CD4-positive, alpha-beta T cell treated with Interleukin-15 for 4 hours (primary cell): ENCODE measurements at places on chromosomes 12 and 14.

GRCh38 chr14:52827426-52827825 is 36.0 kb upstream of the GNPNAT1 start:
- no peak for DNase-seq

DNA sequence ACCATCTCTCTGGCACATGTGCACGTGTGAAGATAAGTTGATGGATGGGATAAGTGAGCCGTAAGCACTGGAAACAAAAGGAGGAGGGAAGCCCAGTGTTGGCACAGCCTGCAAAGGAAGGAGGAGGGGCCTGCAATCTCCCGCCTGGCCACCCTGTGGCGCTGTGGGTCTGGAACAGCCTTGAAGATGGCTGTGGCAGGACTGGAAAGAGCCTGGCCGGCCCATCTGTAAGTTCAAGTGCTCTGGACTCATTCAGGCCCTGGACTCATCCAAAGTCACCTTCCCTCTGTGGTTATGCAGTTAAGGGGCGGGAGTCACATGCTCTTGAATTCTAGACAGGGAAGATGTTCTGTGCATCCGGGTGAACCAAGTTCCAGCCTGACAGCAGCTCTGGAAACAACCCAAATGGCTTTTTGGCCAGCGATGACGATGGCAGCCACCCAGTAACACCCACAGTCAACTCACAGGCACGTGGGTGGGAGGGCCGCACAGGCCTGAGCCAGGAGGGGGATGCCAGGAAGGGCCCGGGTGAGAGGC is 50.4 kb downstream of the CHGA start:
- no peak for DNase-seq

DNA sequence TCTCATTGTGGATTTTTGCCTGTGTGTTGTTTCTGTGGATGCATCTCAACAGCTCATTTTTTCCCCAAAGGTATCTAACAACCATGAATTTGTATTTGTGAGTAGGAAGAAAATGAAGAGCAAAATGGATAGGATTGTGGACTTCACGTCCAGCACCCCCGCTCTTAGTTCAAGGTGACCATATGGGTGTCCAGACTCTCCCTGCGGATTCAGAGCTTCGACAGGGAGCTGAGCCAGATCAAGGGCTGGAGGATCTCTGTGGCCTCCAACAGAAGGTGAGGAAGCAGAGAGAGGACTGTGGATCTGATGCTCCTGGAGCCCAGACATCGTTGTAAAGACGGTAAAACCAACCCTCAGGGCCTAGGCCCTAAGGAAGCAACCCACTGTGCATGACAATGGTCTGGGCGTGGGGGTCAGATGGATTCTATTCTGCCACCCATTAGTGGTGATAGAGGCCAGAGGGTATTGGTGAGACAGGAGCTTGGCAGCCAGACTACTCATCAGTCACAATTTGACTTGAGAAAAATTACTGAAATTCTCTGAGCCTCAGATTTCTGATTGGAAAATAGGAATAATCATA is 659.7 kb upstream of the TMEM132C start:
- DNase-seq: no peak

DNA sequence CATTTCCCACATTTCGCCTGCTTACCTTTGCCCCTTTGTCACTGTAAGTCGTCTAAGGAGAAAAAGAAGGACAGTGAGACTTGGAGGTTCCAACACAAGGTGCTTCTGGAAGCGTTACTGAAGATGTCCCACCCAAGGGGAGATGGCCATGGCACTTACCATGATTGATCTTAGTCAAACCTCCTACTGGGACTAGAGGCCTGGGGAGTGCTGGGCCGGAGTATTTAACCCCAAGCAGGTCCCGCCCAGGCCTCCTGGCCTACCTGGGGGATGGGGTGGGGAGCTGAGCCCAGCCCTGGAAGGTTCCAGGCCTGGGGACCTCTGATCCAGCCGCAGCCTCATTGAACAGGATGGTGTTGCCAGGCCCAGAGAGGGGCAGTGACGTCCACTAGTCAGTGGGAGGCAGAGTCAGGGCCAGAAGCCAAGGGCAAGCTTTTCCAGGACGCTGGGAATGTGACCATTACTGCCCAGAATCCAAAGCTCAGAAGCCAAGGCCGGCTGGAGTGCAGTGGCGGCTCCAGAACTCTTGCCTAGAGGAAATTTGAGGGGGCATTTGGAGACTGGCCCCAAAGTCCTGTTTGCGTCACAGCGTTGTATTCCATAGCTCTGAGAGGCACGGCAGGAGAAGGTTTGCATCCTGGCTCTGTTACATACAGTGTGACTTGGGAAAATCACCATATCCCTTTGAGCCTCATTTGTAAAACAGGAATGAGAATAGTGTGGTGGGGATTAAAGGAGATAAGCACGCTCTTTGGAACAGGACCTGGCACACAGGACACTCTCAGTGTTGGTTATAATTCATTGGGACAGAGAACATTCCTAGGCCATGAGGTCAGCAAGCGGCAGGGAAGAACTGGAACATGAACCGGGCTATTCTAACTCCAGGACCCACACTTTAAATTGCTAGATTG is at the start of gene HPD:
HPD (minus strand) TSS at position 198 of the 911 bp plus-strand sequence; CDS start at position 162, 36 bp downstream.
- no peak for DNase-seq

DNA sequence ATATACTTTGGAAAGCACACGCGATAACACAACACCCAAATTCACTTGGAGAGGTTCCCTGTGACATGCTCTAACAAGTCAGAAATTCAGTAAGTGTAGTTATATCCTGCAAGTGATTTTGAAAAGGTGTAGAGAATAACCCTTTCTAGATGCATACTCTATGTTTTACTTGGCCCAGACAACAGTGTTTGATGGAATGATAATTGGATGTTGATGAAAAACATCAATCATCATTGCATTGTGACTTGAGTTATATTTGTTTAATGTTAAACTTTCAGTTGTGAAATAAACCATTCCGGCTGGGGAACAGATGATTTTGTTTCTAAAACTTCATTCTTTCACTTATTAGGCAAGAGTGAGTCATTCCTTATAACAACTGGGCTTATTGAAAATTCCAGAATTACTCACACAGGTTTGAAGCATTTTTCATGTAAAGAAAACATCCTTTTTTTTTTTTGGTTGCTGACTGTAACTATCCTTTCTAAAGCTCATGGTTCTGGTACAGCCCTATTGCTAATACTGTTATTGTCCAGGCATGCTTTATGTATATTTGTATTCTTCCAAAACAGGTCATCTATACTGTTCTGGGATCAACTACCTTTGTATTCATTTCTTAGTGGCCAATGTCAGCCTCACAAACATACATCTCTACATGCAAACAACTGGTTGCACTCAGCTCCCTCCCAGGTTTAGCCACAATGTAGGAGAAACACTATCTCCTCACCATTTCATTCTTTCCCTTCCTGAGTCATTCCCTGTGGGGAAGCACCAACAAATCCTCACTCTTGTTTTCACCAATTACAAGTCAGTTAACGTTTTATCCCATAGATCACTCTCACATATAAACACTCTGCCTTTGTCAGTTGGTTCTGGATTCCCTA is 121.2 kb upstream of the LRIG3 start:
- DNase-seq: no peak

GRCh38 chr14:61881046-61881445 is 118.8 kb downstream of the SNAPC1 start:
- no peak for DNase-seq

- DNase-seq: no peak
Measured at GRCh38 chr12:102364709-102365108, 115.7 kb downstream of the IGF1 start.

- no peak for DNase-seq
Measured at GRCh38 chr12:106086696-106087095, 52.1 kb downstream of the NUAK1 start.

DNA sequence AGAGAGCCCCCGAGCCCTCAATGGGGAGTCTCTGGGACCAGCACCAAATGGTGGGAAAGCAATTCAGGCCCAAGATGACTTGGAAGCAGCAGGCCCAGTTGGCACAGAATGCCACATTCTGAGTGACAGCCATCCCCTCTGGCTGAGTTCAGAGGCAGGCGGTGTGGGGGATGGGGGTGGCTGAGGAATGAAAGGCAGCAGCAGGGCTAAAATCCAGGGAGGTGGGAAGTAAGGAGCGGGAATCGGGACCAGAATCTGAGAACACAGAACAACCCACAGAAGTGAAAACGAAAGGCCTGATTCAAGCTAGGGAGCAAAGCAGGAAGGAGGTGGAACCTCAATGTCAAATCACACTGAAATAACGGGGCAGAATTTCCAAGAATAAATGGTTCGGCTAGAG is 171.2 kb downstream of the CALM1 start:
- no peak for DNase-seq

GRCh38 chr12:9867531-9867930 is 1.6 kb downstream of the CLEC2B start:
- no peak for DNase-seq

DNA sequence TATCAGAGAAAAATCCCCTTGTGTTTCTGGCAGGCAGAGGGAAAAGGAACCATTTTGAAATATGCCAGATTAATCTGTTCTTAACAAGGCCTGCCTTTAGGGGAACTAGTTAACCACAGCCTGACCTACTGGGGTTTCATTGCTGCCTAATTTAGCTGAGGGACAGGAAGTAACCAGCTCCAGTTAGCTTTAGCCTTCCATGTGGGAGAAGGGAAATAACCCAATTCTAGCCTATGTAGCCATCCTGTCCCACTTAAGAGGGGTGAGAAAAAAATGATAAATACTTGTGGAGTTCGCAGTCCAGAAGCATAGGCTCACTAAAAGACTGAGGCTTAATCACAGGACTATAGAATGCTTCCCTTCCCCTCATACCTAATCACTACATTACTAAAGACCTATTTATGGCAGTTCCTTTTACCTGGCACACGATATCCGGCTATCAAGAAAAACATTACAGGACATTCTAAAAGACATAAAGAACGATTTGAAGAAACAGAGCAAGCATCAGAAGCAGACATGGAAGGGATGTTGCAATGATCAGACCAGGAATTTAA is 22.8 kb downstream of the COX8C start:
- DNase-seq: no peak

DNA sequence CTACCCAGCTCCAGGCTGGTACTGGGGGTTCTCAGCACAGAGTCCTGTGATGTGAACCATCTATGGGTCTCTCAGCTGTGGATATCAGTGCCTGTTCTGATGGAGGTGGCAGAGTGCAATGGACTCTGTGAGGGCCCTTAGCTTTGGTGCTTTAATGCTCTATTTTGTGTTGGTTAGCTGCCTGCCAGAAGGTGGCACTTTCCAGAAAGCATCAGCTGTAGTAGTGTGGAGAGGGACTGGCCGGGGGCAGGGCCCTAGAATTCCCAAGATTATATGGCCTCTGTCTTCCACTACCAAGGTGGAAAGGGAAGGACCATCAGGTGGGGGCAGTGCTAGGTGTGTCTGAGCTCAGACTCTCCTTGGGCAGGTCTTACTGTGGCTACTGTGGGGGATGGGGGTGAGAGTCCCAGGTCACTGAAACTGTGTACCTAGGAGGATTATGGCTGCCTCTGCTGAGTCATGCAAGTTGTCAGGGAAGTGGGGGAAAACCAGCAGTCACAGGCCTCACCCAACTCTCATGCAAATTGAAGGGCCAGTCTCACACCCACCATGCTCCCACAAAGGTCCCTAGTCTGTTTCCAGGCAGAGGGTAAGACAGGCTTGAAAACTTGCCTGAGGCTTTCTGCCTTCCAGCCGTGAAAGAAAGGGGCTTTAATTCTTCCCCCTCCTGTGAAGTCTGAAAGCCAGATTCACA is 878.1 kb downstream of the C12orf50 start:
- DNase-seq: no peak

- DNase-seq: no peak
Measured at GRCh38 chr12:26668230-26668629, 164.8 kb downstream of the ITPR2 start.

DNA sequence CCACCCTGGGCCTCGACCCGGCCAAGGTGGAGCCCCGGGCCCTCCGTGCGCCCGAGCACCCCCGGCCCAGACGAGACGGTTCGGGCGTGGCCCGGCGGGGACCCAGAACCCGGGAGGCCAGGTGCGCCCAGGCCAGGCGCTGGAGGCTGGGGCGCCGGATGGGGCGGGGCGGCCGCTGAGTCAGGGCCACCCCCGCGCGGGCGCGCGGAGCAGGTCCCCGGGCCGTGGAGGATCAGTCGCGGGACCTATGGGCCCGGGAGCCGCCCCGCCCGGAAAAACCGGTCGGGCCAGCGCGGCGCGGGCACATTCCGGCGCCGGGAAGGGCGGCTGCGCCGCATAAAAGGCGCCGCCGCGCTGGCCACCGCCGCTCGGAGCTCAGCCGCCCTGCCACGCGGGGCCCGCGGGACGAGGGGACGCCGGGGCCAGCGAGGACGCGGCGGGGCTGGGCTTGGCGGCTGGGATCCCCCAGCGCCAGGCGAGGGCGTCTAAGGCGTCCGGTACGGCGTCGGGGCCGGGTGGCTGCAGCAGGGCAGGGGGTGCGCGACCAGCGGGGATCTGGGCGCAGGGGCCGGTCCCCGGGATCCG is 21.5 kb upstream of the KIF26A start:
- no peak for DNase-seq

DNA sequence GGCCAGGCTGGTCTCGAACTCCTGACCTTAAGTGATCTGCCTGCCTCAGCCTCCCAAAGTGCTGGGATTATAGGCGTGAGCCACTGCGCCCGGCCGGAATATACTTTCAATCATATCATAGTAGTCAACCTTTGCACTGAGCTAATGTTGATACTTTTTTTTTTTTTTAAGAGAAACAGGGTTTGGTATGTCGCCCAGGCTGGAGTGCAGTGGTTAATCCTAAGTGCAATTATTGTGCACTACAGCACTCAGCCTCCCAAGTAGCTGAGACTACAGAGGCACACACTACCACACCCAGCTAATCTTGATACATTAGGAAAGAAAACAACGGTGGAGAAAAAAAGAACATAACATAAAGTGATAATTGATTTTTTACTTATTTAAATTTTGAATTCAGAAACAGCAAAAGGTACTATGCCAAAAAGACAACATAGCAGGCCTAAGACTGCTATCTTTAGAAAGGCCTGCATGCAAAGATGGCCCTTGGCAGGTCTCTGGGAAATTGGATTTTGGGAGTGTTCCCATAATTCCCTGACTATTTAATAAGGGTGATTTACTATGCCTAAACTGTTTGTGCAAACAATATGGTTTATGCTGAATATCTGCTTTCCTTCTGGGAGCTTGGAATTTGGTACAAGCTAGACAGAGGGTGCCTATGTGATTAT is 15.5 kb downstream of the BTBD7 start:
- DNase-seq: no peak

- no peak for DNase-seq
Measured at GRCh38 chr14:31090883-31091764, 64.9 kb upstream of the STRN3 start.

DNA sequence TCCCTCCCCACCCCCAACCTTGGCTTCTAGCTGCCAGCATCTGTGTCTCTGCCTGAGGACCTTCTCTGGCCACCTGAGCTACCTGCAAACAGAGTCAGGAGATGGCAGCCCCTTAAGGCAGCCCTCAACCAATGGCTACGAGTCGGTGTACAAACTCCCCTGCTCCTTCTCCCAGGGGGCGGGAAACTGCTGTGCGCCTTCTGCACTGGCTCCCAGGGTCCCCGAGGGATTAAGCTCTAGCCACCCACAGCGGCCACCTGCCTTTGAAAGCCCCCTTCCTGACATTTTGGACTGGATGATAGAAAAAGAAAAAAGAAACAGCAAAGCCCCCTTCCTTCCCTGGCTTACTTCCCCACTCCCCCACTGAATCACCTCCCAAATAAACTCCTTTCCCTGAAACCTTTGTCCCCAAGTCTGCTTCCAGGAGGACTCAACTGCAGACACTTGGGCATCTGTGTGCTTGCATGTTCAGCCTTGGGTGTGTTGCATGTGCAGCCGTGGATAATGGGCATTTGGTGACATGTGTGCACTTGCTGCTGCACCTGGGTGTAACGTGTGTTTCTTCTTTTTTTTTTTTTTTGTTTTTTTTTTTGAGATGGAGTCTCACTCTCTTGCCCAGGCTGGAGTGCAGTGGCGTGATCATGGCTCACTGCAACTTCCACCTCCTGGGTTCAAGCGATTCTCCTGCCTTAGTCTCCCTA is 6.0 kb downstream of the SDS start:
- DNase-seq: no peak
